Prostate gland (tissue), 2 donors: ENCODE measurements at places on chromosomes 2 and 18. TPM values are rescaled to one million over a fixed set of nuclear protein-coding genes. Genes with fewer than 3 reads are reported as not detected.
A peak's percentile ranks its signal among the peaks of the same experiment; 100 is the strongest.

- H3K36me3 ChIP-seq: no peaks in the 10 kb centered on the region
- no peak for DNase-seq
- no peaks in the 10 kb centered on the region for H3K27me3 ChIP-seq
- no peak overlapping the region for H3K4me3 ChIP-seq
- H3K4me1 ChIP-seq: no peaks in the 10 kb centered on the region
Measured at GRCh38 chr2:37615804-37616676, 55.4 kb downstream of the CDC42EP3 start.

GRCh38 chr2:182668671-182669070, 47.4 kb upstream of the DNAJC10 start:
- H3K4me1 ChIP-seq: no peaks in the 10 kb centered on the region
- H3K36me3 ChIP-seq: no peaks in the 10 kb centered on the region
- no peaks in the 10 kb centered on the region for H3K27me3 ChIP-seq
- no peak for DNase-seq

DNA sequence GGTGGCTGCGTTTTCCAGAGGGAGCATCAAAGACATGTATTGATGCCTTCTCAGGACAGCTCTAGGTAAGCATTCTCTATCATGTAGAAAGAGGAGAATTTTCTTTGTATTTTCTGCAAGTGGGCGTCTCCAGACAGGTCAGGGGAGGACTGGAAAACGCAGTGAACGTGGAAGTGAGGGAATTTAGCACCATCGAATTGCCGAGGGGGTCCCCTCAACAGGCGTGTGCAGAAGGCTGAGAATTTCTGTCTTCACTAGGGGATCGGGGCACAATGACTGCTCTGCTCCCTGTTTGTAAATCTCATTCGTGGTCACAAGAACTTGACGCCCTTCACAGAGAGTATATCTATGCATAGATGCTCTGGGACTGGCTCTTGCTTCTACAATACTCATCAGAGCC, 5.0 kb upstream of the NTSR2 start:
- H3K4me3 ChIP-seq: no peak overlapping the region
- H3K27me3 ChIP-seq: no peaks in the 10 kb centered on the region
- no peak for DNase-seq
- H3K27ac ChIP-seq: no peak overlapping the region

DNA sequence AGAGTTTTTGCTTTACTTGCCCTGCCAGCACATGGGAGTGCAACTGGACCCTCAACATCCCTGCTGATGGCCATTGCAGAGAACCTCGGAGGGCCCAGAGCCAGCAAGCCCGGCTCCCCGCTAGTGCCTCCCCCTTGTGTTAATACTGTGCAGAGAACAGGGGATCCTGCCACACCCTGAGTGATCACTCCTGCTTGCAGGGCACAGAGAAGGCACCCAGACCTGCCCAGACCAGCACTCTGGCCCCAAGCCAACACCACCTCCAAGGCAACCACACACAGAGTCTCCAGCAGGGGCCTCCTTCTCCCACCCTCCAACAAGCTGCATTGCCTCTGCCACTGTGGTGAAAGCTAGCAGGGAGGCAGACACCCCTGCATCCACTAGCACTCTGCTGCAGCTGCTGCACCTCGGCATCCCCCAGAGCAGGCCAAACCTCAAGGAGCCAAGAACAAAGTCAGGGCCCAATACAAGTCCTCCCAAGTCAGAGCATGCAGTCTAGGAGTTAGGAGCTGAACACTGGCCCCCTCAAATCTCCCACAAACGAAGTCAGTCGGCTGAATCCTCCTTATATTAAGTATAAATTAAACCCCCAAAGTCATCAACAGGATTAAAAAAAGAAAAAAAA, 157.7 kb downstream of the CCDC178 start:
- H3K36me3 ChIP-seq: no peaks in the 10 kb centered on the region
- H3K27me3 ChIP-seq: no peaks in the 10 kb centered on the region
- DNase-seq: no peak
- no peak overlapping the region for H3K4me3 ChIP-seq
- no peaks in the 10 kb centered on the region for H3K4me1 ChIP-seq

DNA sequence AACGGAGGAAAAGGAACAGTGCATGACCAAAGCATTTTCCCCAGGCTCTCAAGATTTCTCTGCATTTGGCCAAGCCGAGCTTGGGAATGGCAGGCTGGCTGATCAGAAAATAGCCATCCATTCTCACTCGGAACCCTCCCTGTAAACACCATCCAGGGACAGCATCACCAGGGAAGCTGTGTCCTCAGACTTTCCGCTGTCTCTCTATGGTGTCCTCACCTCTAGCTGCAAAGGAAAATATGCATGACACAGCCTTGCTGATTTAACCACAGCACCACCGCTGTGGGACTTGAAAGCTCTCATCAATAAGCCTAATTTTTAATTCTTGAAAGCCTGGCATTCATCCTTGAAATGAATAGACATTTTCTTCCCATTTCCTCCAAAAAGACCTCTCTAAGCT, 311.7 kb downstream of the EIPR1 start:
- no peaks in the 10 kb centered on the region for H3K4me1 ChIP-seq
- no peak overlapping the region for H3K4me3 ChIP-seq
- H3K27ac ChIP-seq: no peak overlapping the region
- H3K27me3 ChIP-seq: no peaks in the 10 kb centered on the region

DNA sequence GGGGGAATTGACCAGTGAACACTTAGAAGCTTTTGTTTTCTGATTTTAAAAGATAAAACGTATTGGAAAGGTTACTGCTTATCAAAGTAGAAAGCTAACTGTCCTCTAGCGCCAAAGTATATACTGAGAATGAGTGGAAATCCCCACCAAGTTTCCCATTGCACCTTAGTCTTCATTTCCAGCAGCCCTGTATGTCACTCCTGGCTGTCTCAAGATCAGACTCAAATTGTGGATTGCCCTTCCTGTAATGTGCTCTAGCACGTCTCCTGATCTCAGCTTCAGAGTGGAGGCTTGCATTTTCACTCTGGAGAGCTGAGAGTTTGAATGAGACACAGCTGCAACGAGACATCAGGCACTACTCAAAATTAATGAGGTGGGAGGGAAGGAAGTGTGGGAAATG, 26.6 kb downstream of the MFF start:
- no peak overlapping the region for H3K4me3 ChIP-seq
- no peaks in the 10 kb centered on the region for H3K27me3 ChIP-seq
- H3K27ac ChIP-seq: no peak overlapping the region
- no peaks in the 10 kb centered on the region for H3K36me3 ChIP-seq
- no peaks in the 10 kb centered on the region for H3K4me1 ChIP-seq

DNA sequence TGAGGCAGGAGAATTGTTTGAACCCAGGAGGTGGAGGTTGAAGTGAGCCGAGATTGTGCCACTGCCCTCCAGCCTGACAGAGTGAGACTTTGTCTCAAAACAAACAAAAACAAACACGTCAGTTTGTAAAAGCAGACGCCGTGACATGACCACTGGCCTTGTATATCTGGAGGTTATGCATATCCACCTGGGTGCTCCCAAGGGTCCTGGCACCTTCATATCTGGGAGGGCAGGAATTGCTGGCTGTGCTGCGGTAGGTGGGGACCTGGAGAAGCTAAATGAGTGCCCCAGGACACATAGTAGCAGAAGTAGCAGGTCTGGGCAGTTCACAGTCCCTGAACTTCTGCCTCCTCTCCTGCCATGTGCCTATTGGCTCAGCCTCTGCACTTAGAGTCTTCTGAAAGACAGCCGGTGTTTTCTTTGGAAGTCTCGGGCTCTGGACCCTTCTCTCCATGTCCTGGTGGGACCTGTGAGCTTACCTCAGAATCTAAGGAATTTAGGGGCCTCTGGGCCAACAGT, 30.9 kb upstream of the IL1R2 start:
- no peaks in the 10 kb centered on the region for H3K27me3 ChIP-seq
- H3K4me3 ChIP-seq: no peak overlapping the region
- peak overlapping the region; percentile 56 for H3K27ac ChIP-seq

- H3K27me3 ChIP-seq: no peaks in the 10 kb centered on the region
- H3K27ac ChIP-seq: no peak overlapping the region
- no peaks in the 10 kb centered on the region for H3K36me3 ChIP-seq
- no peaks in the 10 kb centered on the region for H3K4me1 ChIP-seq
Measured at GRCh38 chr2:3202926-3203325, 174.7 kb downstream of the EIPR1 start.

RAB31 gene
- total RNA-seq: 7.7 TPM

ANKRD53 gene
- total RNA-seq: 0.36 TPM
